NCI-H1048 (cell line): ENCODE measurements at places on chromosomes 6 and 20.

DNA sequence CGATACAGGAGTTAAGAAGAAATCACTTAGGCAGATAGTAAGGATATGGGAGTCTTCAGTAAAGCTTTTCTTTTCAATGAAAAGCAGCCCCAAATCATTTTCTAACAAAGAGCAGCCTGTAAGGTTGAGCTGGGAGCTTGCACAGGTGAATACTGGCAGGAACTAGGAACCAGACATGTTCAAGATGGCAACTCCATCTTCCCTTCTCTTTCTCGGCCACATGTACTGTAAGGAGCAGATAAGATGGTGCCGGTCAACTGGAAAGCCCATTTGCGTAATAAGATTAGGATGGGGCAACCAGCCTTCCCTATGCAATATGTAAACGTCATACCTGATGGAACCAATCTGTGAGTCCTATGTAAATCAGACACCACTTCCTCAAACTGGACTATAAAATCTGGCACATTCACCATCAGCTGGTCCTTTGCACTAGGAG lies 46.2 kb upstream of the RNGTT start:
- no peak for DNase-seq

DNA sequence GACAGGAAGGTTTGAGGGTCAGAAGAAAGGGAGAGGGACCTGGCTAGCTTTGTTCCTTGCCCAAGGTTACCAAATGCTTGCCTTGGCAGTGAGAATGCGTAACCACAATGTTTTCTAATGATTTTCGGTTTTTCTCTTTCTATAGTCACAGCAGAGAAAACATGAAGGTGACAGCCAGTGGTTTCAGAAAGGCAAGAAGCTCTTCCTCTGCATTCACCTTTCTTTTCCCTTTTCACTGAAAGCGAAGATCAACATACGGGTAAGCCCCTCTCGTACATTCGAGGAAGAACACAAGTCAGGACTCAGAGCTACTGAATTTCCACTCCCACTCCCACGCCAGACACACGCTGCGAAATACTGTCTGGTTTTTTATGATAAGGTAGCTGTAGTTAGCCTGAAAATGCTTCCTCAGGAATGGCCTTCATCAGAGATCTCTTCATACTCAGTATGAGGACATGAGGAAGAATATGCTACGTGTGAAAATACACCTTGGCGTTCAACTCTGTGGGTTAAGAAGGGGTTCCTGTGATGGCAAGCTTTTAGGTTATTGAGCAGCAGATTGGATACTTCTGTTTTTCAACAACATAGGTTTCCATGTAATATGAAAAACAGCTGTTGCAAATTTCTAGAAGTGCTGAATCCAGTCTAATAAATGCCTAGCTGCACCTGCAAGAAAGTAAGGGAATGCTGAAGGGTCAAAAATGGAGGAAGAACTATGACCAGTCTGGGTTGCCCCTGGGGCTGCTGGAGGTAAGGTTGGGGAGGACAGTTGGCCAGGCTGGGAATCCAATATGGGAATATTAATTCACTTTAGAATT lies 7.4 kb upstream of the CD83 start:
- no peak for DNase-seq

- no peak for DNase-seq
Measured at GRCh38 chr6:157513004-157513603, 132.1 kb downstream of the ZDHHC14 start.

GRCh38 chr6:160038479-160038878 lies 69.6 kb downstream of the IGF2R start:
- DNase-seq = no peak

GRCh38 chr6:28607990-28608389 lies 82.3 kb downstream of the GPX5 start:
- no peak for DNase-seq

DNA sequence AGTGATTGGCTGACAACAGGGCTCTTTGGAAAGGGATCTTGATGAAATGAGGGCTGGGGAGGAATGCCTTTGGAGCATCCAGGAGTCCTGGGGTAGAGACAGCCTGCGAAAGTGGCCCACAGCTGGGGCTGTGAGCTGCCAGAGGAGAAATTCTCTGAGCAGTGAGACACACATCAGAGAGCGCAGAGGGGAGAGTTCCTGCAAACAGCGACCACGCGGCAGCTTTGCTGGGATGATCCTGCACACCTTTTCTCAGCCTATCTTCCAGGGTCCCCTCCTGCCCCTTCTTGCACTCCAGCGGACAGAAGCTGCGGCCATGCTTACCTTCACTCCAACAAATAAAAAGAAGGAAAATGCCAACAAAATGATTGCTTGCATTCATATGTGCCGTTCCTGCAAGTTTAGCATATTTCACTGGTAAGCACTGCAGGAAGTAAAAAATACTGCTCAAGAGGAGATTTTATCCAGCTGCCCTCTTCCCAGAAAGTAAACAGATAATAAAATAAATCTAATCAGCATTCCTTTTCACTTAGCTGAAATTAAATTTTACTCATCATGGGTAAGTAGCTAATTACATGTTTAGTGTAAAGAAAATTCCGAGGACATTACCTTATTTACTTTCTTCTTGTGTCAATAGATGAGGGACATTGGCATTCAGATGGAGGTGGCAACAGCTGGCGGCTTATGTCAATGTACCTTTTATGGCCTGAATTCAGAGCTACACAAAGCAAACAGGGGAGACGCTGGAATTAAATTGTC lies 339.9 kb upstream of the ARID1B start:
- no peak for DNase-seq

GRCh38 chr6:135087403-135087802 lies 32.8 kb upstream of the HBS1L start:
- no peak for DNase-seq

DNA sequence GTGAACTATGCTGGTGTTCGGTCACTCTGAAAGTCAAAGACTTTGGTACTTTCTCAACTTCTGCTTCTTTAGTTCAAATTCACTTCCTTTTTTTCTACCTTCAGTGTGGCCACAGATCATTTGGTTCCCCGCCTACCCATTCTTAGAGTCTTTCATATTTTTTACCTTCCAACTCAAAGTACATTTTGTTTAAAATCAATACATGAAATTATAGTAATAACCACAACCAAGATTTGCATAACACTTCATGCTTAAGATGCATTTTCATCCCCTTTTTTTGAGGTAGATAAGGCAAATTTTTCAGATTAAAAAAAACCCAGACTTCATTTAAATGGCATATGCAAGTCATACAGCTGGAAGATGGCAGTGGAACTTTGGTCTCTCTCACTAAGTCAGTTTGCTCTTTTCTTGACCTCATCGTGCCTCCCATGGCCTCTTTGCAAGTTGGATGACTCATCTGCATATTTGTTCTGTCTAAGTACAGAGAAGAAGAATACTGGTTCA lies 11.9 kb upstream of the CNR1 start:
- no peak for DNase-seq

DNA sequence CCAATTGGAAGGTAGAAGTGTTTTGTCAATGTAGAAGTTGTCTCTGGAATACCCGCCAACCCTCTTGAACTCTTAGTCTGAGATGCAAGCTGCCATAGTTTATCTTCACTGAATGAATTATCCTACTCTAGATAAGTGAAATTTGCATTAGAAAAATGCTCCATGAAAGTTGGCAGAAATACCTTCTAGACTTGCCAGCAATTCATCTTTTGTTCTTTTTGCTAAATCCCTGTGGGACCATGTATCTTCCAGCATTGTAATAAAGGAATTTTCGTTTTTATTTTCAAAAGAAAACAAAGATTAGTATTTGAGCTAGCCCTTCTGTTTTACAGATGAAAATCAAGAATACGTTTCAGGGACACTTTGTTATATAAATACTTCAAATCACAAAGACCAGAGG lies 244.2 kb downstream of the CBLN4 start:
- DNase-seq = no peak

GRCh38 chr20:52837378-52837777 lies 134.8 kb upstream of the TSHZ2 start:
- DNase-seq = no peak

- DNase-seq = no peak
Measured at GRCh38 chr20:63686094-63686491, 10.4 kb upstream of the TNFRSF6B start.

GRCh38 chr20:37445041-37445440 lies 76.0 kb upstream of the NNAT start:
- no peak for DNase-seq
